ENCODE measurements at places on chromosomes 4 and X.

GRCh38 chrX:31245714-31246113, 173.9 kb upstream of the FTHL17 start:
- DNase-seq = no peak

- DNase-seq = no peak
Observed at GRCh38 chr4:123777373-123777772, 380.8 kb downstream of the SPRY1 start.

GRCh38 chrX:10633722-10634121, 13.3 kb upstream of the MID1 start:
- no peak for DNase-seq

DNA sequence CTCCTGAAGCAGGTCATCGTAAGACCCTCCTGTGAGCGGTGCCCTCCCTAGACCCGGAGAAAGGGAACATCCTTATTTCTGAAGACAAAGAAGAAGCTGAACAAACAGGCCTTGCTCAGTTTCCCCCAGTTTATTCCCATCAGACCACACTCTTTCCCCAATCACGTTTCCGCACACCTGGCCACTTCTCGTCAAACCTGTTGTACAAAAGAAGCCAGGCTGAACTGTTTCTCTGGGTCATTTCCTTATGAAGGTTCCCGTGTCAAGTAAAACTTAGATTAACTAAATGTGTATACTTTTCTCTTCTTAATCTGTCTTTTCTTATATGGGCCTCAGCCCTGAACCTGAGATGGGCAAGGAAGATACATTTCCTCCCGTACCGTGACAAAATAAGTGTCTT, 111.6 kb upstream of the ENPP6 start:
- DNase-seq = no peak

DNA sequence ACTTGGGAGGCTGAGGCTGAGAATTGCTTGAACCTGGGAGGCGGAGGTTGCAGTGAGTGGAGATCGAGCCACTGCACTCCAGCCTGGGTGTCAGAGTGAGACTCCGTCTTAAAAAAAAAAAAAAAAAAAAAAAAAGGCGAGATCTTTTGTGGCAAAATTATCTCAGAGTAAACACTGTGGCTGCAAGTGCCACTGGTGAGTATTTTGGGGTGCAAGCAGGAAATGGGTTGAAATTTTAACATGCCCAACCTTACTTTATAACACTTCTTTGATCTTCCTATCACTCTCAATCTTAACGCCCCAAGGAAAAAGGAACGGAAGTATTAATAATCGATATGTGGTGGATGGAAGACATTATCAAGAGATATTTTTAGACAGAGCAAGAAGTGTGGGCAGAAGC, 32.1 kb downstream of the SLC34A2 start:
- DNase-seq = no peak

- DNase-seq = no peak
Observed at GRCh38 chr4:147510962-147511668, 30.2 kb downstream of the EDNRA start.

Data from NCI-H2081 treated with DMSO at 0.1 percent for 48 hours (cell line).